ENCODE measurements at places on chromosomes 7 and 10.

DNA sequence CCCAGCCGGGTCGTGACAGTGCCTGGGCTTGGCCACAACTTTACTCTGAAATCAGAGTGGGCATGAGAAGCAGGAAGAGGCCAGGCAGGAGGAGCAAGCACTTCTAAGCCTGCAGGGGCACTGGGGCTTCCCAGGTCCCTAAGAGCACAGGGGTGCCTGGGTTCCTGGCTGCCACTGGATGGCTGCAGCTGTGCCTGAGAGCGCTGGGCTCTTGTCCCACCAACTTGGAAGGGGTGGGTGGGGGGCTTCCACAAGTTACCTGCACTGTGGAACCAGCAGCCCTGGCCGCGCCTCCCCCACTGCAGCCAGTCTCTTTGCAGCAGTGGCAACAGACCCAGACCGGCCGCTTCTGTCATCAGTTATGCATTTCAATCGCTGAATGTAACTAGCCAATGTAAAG lies 434.7 kb upstream of the GRM3 start:
- no peak for DNase-seq

GRCh38 chr7:108142675-108143259 lies 12.6 kb upstream of the LAMB4 start:
- no peak for DNase-seq

DNA sequence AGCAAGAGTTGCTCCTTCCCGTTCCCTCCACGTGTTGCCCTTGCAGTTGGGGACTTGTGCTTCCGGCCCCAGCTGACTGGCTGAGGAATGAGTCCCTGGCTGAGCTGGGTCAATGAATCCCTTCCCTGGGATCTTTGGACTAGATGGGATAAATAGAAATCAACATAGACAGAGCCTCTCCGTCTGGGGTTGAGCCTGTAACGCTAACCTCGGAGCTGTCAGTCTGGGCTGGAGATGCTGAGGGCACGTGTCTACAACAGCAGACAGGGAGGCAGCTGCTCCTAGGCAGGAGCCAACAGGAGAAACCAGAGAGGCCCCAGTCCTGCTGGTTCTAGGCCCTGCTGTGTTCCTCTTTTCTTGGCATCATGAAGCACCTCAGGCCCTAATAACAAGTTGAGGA lies 42.3 kb upstream of the HSPA12A start:
- DNase-seq = no peak

- DNase-seq = no peak
These were observed 81.1 kb downstream of the RGS10 start for GRCh38 chr10:119461380-119461779.

DNA sequence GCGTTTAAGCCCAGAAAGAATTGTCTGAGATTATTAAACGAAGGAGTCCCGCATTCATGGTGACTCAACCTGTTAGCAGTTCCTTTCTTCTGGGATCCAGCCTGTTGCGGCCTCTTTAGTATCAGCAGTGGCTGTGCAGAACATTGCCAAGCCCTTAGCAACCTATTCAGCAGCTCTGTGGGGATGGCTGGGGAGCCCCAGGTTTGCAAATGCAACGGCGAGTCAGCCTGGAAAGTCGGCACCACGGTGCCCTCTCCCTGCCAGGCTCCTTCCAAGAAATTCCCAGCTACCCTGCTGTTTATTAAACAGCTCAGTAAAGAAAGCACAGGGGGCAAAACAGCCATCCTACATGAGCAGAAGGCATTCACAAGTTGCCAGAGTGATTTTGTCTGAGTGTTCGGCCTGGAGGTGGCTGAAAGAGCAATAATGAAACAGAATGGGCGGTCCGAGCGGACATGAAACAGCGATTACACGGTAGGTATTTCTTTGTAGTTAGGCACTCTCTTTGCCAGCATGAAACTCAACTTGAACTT lies 198.3 kb downstream of the BAMBI start:
- no peak for DNase-seq

GRCh38 chr10:111360260-111360925 lies 283.6 kb downstream of the ADRA2A start:
- DNase-seq = peak; percentile 73

DNA sequence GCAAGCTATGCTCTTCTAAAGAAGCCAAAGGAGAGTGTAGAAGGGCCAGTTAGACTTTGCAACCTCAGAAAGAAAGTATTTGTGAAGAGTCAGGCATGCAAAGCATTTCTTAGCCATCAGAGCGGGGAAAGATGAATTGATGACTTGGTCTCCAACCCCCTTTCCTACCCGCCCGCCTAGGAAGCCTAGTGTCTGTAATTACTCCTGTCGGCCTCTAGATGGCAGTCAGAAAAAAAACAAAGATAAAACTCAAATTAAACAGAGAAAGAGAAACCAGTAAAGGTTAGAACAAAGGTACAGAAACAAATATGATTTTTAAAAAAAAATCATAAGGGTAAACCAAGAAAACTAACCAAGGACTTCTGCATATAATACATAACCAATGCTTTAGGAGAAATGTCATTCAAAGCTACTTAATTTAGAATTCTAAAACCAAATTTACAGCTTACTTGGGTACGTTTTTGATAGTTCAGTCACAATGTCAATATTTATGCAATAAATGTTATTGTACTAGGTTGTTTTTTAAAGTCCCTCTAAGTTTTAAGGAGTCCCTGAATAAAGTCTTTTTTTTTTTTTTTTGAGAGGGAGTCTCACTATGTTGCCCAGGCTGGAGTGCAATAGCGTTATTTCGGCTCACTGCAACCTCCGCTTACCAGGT lies 97.6 kb downstream of the LYZL1 start:
- DNase-seq = peak; percentile 69

- no peak for DNase-seq
These were observed 114.6 kb upstream of the AGK start for GRCh38 chr7:141436575-141437075.

- DNase-seq = no peak
These were observed 32.1 kb downstream of the SGPL1 start for GRCh38 chr10:70847659-70848360.

- DNase-seq = no peak
These were observed 22.1 kb downstream of the RELN start for GRCh38 chr7:103967401-103967800.

DNA sequence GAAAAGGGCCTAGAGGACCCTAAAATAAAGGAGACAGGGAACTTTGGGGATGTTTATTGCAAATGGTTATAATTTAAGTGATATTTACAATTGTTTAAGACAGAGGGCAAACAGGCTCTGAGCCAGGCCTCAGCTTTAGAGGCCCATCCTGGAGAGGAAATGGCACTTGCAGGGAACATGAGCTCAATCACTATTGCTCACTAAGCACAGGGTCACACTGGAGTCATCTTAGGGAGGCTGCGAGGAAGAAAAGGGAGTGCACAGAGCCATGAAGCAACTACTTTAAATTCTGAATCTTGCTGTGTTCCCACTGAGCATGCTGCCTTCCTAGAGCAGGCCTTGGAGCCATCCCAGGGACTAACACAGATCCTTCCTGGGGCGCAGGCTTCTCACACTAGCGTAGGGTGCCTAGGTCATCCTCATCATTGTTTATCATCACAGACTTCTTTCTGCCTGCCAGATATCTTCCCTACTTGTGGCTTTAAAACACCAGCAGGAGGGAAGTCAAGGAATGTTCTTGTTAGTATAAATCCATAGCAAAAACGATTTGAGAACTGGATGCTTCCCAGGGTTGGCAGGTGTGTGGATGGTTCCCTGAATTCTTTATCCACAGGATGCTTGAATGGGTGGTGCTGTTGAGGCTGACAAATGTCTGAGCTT lies 12.7 kb upstream of the DNAJB12 start:
- no peak for DNase-seq

GRCh38 chr7:76155938-76156337 lies 45.8 kb upstream of the SRRM3 start:
- DNase-seq = peak; percentile 89

DNA sequence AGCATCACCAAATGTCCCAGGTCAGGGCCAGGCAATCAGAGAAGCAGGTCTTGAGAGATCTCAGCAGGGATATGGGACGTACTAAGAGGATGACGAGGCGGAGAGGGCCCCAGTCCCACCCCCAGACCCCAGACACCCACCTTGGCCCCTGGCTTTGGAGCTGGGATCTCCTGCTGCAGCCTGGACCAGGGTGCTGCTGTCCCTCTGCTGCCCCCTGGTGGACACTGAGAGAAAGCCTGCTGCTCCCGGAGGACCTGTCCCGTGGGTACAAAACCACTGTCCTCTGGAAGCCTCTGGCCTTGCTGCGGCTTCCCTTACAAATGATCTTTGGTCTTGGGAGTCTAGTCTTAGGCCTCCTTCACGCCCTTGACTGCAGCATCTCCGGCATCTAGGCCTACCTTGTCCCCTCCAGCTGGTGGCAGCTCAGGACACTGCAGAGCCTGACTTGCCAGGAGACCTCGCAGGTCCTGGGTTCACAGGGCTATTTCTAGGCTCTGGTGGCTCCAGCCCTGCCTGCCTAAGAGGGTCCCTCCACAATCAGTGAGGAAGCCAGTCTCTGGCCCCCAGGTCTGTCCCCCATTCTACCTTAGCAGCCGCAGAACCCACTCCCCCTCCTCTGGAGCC lies 97.1 kb downstream of the RGS10 start:
- DNase-seq = peak; percentile 88

DNA sequence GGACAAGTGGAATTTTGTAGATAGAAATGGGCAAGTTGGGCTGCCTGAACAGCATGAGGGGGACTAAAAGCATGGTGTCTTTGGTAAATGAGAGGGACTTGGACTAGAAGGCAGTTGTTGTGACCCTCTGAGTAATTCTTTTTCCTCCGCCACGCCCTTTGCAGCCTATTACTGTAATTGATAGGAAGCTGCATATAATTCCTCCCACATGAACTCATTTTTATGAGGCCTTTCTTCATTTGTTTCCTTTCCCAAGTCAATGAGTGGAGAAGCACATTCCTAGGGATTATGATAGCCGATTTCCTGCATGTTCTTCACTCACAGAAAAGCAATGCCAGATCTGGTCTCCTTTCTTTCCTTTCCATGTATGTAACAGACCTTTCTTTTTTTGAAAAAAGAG lies 27.7 kb downstream of the ZSCAN25 start:
- DNase-seq = no peak
